Tibial nerve (tissue), 4 donors: ENCODE measurements at places on chromosomes 4 and X. TPM values are rescaled to one million over a fixed set of nuclear protein-coding genes. Genes with fewer than 3 reads are reported as not detected.

DNA sequence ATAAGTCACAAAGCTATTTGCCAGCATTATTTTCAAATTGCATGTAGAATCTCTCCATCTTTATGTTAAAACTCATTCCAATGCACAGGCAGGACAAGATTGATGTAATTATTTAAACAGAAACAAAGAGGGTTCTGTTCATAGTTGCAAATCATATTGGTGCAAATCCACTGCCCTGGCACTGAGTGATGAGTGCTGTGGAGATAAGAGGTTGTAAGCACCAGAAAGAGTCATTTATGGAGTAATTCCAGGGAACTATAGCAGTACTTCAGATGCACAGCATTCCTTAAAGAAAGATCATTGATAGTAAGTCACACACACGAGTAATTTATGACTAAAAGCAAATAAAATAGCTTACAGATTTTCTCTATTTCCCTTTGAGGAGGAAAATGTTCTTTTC, 337.7 kb upstream of the CTSO start:
- DNase-seq, result no peak

DNA sequence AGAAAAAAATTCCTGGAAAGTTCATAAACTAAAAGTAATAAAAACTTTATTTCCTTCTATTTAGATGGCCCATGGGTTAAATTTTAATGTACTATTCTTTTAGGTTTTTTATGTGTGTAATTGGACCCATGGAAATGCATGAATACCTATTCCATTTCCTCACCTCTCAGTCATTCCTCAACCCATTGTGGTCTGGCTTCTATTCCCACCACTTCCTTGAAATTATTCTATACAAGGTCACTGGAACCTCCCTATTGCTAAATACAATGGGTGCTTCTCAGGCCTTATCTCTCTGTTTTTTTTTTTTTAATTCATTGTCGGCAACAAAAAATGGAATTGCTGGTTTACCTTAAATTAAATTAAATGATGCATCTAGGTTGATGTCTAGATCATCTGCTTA, 17.2 kb downstream of the SLC39A8 start:
- DNase-seq, result no peak

DNA sequence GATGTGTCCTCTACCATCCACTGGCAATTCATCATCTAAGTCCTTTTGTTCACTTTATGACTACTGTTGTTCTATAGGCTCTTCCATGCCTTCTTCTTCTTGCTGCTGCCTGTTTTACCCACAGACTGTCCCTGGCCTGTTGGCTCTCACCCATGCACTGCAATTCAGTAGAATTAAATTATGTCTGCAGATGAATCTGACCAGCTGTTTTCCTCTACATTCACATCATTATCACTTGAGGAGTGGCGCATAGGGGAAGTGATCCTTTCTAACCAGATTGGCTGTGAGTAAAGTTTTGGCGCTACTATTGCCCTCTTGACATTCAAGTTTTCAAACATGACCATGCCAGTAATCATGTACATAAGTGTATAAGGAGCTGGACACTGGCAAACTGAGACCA, 91.7 kb downstream of the FRMPD4 start:
- no peak for DNase-seq

- DNase-seq, result no peak
Measured at GRCh38 chrX:82711457-82711856, 796.6 kb upstream of the POU3F4 start.

LUZP4 gene
- total RNA-seq, result not detected

DNA sequence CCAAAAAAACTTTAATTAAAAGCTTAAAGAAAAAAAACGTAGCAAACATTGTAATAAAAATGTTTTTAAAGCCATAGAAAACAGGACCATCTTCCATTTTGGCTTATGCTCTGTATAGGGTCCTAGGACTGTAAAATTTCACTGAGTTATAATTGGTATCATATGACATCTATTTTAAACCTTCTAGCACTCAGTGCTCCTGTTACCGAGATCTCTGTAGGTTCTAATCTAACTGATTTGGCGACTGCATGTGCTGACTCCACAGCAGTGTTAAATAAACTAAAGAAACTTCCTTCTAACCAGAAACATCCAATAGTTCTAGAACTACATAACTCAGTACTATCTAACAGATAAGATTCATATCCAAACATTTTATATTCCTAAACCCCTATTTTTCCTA, at the start of gene ASB11:
ASB11 (minus strand) TSS at position 132 of the 400 bp plus-strand sequence; CDS start at position 97, 35 bp downstream.
- DNase-seq, result no peak

DNA sequence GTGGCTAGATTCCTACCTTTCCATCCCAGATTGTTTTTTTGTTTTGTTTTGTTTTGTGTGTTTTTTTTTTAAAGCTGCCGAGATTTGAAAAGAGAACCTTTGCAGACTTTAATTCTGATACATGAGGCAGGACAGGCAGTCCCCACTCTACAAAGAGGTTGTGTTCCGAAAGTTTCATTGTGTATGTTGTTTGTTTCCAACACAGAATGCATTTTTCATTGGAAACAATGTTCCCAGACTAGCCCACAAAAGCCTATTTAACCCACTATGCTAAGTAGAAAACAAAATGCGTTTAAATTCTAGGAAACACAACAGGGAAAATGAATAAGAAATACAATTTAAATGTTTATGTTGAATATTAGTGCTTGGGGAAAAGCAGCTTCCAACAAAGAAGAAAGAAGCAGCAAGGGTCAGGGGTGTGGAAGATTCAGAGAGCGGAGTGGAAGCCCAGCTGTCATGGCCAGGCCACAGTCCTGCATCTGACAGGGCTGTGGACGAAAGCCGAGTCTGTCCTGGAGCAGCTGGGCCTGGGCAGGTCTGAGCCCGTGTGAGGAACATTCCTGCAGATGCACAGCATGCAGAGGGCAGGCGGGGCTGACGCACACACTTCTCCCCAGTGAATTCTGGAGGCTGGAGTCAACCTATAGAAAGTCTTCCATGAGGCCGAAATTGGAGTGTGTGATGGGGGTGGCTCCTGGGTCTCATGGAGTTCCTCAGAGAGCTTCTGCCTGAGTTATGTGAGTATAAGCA, 12.4 kb upstream of the SETD7 start:
- no peak for DNase-seq

GRCh38 chr4:129821073-129821472, 725.1 kb downstream of the C4orf33 start:
- no peak for DNase-seq

- DNase-seq, result no peak
Measured at GRCh38 chr4:88054901-88055300, 47.5 kb downstream of the PKD2 start.
